ENCODE measurements at places on chromosomes 3 and 15. TPM values are rescaled to one million over a fixed set of nuclear protein-coding genes. Genes with fewer than 3 reads are reported as not detected.
A peak's percentile ranks its signal among the peaks of the same experiment; 100 is the strongest.

GALNT15 gene
- under 0.01 TPM for total RNA-seq

RPP14 gene
- total RNA-seq, result 13.7 TPM

SPRED1 gene
- 6.7 TPM for total RNA-seq

TRH gene
- not detected for total RNA-seq

APPL1 gene
- 19.5 TPM for total RNA-seq

CCR2 gene
- 3.4 TPM for total RNA-seq

DNAJA4 gene
- 2.9 TPM for total RNA-seq

PRR20G gene
- not detected for total RNA-seq

PTH1R gene
- 7.2 TPM for total RNA-seq

DNA sequence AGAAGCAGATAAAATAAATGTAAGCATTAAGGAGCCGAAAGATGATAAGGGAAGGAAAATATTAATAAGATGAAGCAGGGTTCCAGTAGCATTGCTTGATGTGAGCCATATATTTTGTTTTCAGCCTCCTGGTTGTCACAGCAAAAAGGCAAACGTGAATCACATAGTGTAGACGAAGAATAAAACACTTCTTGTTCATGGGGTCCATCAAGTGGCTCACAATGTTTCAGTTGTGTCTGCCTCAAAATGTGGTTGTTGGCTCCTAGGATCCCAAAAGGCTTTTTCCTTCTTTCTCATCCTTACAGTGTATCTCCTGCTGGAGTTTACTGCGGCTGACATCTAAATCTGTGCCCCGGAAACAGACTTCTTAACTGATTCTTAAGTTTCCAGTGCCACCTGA, 195.1 kb downstream of the GHSR start:
- peaks cover 3% of the 10 kb centered on the region for H3K36me3 ChIP-seq
- no peak overlapping the region for H3K4me3 ChIP-seq
- no peak for DNase-seq

DNA sequence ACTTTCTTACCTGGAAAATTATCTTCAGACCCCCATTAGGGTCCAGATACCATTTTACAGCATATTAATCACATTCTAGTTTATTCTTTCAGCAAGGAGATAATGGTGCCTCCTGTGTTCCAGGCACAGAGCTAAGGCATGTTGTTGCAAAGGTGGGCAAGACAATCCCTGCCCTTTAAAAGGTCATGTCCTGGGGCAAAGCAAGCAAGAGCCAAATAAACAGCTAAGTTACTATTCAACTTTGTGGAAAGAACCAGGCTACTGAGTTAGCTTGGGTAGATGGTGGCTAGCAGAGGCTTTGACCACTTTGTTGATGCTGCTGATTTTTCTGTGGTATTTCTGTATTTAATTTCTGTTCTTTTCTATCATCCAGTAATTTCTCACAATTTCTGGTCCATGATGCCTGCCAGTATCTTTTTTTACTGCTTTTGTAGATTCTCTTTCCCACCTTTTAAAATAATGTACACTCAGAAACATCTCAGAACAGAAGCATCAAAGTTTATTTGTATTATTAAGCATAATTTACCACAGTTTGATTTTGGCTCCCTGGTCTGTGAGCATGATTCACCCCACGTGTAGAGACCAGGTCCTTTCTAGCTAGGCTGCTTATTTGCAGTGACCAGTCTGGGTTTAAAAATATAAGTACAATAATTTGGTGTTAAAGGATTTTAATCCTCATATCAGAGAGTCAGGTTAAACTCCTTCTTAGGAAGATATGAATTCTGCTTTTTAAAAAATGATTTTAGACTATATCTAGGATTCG, 71.5 kb downstream of the LRRC28 start:
- no peak for DNase-seq
- H3K4me3 ChIP-seq, result no peak overlapping the region
- H3K4me1 ChIP-seq, result peaks cover 19% of the 10 kb centered on the region
- H3K27me3 ChIP-seq, result no peaks in the 10 kb centered on the region
- peak overlapping the region; percentile 32 for H3K27ac ChIP-seq
- H3K36me3 ChIP-seq, result no peaks in the 10 kb centered on the region

DNA sequence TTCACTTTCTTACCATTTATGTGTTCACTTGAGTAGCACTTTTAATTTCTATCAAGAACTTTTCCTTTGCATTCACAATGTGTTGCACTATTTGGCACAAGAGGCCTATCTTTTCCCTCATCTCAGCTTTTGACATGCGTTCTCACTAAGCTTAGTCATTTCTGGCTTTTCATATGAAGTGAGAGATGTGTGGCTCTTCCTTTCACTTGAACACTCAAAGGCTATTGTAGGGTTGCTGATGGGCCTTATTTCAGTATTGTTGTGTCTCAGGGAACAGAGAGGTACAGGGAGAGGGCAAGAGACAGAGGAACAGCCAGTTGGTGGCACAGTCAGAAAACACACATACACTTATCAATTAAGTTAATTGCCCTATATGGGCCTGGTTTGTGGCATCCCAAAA, 127.4 kb upstream of the MLF1 start:
- no peaks in the 10 kb centered on the region for H3K27me3 ChIP-seq
- no peak overlapping the region for H3K4me3 ChIP-seq
- H3K4me1 ChIP-seq, result no peaks in the 10 kb centered on the region
- H3K36me3 ChIP-seq, result no peaks in the 10 kb centered on the region
- H3K27ac ChIP-seq, result no peak overlapping the region

GRCh38 chr3:126503701-126504100, 13.9 kb downstream of the UROC1 start:
- DNase-seq, result no peak
- no peaks in the 10 kb centered on the region for H3K4me1 ChIP-seq
- H3K36me3 ChIP-seq, result no peaks in the 10 kb centered on the region
- no peaks in the 10 kb centered on the region for H3K27me3 ChIP-seq
- H3K4me3 ChIP-seq, result no peak overlapping the region
- H3K27ac ChIP-seq, result no peak overlapping the region

- no peak overlapping the region for H3K27ac ChIP-seq
- no peak overlapping the region for H3K4me3 ChIP-seq
- no peaks in the 10 kb centered on the region for H3K36me3 ChIP-seq
- no peaks in the 10 kb centered on the region for H3K27me3 ChIP-seq
- H3K4me1 ChIP-seq, result no peaks in the 10 kb centered on the region
- peak; percentile 31 for DNase-seq
These were observed 146.2 kb downstream of the KLF13 start for GRCh38 chr15:31472636-31473384.

DNA sequence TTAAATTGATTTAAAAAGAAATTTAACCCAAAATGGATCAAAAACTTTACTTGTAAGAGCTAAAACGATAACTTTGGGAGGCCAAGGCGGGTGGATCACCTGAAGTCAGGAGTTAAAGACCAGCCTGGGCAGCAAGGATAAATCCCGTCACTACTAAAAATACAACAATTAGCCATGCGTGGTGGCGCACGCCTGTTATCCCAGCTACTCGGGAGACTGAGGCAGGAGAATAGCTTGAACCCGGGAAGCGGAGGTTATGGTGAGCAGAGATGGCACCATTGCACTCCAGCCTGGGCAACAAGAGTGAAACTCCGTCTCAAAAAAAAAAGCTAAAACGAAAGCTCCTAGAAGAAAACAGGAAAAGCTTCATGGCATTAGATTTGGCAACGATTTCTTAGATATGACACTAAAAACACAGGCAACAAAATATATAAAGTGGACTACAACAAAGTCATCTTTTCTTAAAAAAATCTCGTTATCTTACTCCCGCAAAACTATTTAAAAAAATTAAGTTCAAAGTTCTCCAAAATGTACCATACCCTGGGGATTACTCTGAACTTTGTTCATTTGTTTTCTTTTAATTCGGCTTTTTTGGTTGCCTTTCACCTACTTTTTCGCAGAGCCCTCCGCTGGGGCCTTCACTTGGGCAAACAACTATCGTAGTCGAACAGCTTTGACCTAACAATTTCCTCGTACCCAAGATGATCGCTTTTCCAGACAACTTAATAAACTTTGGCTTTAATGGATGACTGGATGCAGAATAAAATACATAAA, 2.9 kb downstream of the HDDC3 start:
- no peak for DNase-seq
- H3K36me3 ChIP-seq, result no peaks in the 10 kb centered on the region
- peak overlapping the region; percentile 83 for H3K4me3 ChIP-seq
- peak overlapping the region; percentile 94 for H3K27ac ChIP-seq
- H3K27me3 ChIP-seq, result no peaks in the 10 kb centered on the region

GRCh38 chr15:87917480-87917879, 339.1 kb downstream of the NTRK3 start:
- no peaks in the 10 kb centered on the region for H3K36me3 ChIP-seq
- H3K4me3 ChIP-seq, result no peak overlapping the region
- H3K4me1 ChIP-seq, result no peaks in the 10 kb centered on the region
- no peak overlapping the region for H3K27ac ChIP-seq

- H3K36me3 ChIP-seq, result no peaks in the 10 kb centered on the region
- no peak overlapping the region for H3K27ac ChIP-seq
- H3K4me3 ChIP-seq, result no peak overlapping the region
- no peaks in the 10 kb centered on the region for H3K4me1 ChIP-seq
- DNase-seq, result no peak
These were observed 6.9 kb downstream of the KNL1 start for GRCh38 chr15:40600956-40601355.

DNA sequence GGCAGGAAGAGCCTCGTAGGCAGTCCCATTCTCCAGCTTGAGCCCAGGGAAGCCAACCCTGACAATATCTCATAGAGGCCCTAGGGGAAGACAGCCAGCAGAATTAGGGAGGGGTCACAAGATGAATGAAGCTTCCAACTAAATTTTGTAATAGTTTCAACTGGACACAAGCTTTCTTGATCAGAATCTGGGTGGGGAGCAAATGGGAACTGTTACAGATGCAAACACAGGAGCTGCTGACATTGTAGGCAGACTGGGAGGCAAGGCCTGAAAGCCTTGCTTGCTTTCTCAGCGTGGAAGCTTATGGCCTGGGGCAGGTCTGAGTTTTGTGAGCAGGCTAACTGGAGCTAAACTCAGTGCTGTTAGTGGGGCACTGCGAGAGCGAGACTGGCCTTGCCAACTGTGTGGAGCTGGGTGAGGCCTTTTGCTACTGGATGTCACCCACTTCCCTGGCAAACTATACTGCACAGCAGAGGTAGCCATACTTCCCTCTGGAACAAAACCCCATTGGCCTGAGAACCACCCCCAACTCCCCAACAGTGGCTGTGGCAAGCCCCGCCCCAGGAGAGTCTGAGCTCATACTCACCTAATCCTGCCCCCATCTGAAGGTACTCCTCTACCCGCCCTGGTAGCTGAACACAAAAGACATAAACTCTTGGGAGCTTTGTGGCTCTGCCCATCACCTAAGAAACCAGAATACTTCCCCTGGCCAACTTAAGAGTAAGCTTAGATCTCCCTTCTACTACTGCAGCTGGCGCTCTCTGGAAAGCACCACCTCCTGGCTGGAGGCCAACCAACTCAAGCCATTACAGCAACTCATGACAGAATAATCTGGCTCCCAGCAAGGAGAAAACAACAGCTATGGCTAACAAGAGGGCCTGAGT, 42.9 kb downstream of the CFAP20DC start:
- H3K4me3 ChIP-seq, result no peak overlapping the region
- no peak for DNase-seq
- H3K27me3 ChIP-seq, result no peaks in the 10 kb centered on the region
- no peaks in the 10 kb centered on the region for H3K4me1 ChIP-seq
- no peaks in the 10 kb centered on the region for H3K36me3 ChIP-seq

GRCh38 chr15:72281713-72282112, 9.4 kb upstream of the PARP6 start:
- no peak for DNase-seq
- no peak overlapping the region for H3K27ac ChIP-seq
- H3K4me3 ChIP-seq, result no peak overlapping the region
- H3K36me3 ChIP-seq, result no peaks in the 10 kb centered on the region
- H3K27me3 ChIP-seq, result no peaks in the 10 kb centered on the region

GRCh38 chr15:80587816-80588456, 107.2 kb upstream of the ABHD17C start:
- no peak overlapping the region for H3K4me3 ChIP-seq
- no peaks in the 10 kb centered on the region for H3K27me3 ChIP-seq
- no peak for DNase-seq
- H3K4me1 ChIP-seq, result peaks cover 25% of the 10 kb centered on the region

DNA sequence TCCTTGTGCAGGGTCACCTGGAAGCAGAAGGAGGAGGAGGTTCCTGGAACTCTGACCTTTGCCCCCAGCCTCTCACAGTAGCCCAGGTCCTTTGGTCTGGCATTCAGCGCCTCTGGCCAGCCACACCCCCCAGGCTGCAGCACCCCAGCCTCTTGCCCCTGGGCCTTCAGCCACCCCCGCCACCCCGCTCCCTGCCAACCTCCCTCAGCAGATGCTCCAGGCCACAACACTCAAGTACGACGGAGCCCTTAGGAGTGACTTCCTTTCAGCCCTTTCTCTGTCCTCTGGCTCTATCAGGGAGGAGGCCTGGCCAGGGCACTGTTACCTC, 45.2 kb downstream of the GRIP2 start:
- no peaks in the 10 kb centered on the region for H3K4me1 ChIP-seq
- DNase-seq, result no peak
- no peaks in the 10 kb centered on the region for H3K36me3 ChIP-seq
- no peaks in the 10 kb centered on the region for H3K27me3 ChIP-seq

DNA sequence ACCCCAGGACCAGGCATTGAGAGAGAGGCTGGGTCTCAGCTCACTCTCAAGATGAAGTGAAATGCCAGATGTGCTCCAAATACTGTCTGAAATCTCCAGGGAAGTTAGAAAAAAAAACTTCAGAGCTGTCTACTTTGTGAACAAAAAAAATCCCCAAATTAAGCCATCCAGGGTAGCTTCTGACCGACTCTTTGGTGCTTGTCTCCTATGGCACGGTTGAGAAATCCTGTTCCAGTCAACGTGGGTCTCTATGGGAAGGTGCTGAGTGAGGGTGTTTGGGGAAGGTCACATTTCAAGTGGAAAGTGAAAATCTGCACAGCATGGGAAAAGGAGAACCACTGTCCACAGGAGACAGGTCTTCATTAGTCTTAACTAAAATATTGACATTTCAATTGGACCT, 322.5 kb upstream of the CFAP20DC start:
- H3K4me3 ChIP-seq, result no peak overlapping the region
- H3K36me3 ChIP-seq, result no peaks in the 10 kb centered on the region
- H3K4me1 ChIP-seq, result no peaks in the 10 kb centered on the region

DNA sequence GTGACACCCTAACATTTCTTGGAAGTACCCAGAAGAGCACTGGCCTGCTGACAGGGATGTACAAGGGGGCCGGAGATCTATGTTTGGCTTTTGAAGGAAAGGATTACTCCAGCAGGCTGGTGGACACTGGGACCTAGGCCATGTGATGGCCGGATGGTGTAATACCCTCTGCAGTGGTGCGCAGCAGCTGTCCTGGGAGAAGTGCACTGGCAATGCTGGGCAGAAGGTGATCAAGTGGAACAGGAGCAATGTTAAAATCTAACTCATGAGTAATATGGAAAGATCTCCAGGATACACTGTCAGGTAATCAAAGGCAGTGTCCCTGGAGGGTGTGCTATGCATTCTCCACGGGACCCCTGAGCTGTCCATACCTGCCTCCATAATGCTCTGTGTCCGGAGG, 71.2 kb upstream of the POMGNT2 start:
- peak overlapping the region; percentile 37 for H3K27ac ChIP-seq
- H3K4me1 ChIP-seq, result peaks cover 25% of the 10 kb centered on the region
- no peak overlapping the region for H3K4me3 ChIP-seq
- H3K36me3 ChIP-seq, result no peaks in the 10 kb centered on the region

DNA sequence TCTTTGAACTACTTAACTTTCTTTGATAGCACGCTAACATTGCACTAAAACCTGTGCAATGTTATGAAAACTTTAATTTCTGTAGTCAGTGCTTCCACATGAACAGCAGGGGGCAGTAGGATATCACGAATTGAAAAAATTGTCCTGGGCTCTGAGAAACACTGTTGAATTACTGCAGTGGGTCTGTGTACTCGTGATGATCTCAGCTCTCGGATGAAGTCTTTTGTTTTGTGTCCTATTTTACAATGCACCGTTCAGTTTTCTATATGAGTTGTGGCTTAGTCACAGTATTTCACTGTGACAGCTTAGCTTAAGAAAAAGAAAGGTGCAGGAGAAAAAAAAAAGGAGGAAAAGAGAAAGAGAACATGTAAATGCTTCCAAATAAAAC, 141.3 kb upstream of the CCDC54 start:
- H3K27ac ChIP-seq, result no peak overlapping the region
- H3K27me3 ChIP-seq, result no peaks in the 10 kb centered on the region
- H3K4me3 ChIP-seq, result peak overlapping the region; percentile 76
- H3K36me3 ChIP-seq, result no peaks in the 10 kb centered on the region
- H3K4me1 ChIP-seq, result peaks cover 13% of the 10 kb centered on the region

Data from liver (tissue), 10 donors.